ENCODE measurements at places on chromosomes 2 and 18.

DNA sequence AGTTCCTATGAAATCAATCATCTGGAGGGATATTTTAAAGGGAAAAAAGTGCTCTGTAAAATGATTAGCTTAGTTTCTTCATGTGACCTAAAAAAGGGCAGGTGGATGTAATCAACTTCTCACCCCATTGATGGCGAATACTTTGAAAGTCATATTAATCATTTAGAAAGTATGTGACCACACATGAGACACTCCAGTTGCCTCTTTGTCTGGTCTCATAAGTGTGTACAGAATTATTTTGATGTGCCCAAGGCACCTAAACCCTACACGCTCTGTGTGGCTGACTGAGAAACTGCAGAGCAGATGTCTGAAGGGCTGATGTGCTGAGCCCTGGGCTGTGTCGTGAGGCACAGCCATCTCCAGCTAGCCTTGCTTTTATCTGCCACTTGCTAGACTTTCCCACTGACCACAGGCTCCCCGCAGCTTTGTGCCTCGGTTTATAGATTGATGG lies 26.9 kb downstream of the SGPP2 start:
- no peak for DNase-seq

GRCh38 chr2:205763708-205764211 lies 81.5 kb downstream of the NRP2 start:
- DNase-seq = peak; percentile 39

GRCh38 chr2:186991766-186992417 lies 142.9 kb upstream of the ZSWIM2 start:
- no peak for DNase-seq

DNA sequence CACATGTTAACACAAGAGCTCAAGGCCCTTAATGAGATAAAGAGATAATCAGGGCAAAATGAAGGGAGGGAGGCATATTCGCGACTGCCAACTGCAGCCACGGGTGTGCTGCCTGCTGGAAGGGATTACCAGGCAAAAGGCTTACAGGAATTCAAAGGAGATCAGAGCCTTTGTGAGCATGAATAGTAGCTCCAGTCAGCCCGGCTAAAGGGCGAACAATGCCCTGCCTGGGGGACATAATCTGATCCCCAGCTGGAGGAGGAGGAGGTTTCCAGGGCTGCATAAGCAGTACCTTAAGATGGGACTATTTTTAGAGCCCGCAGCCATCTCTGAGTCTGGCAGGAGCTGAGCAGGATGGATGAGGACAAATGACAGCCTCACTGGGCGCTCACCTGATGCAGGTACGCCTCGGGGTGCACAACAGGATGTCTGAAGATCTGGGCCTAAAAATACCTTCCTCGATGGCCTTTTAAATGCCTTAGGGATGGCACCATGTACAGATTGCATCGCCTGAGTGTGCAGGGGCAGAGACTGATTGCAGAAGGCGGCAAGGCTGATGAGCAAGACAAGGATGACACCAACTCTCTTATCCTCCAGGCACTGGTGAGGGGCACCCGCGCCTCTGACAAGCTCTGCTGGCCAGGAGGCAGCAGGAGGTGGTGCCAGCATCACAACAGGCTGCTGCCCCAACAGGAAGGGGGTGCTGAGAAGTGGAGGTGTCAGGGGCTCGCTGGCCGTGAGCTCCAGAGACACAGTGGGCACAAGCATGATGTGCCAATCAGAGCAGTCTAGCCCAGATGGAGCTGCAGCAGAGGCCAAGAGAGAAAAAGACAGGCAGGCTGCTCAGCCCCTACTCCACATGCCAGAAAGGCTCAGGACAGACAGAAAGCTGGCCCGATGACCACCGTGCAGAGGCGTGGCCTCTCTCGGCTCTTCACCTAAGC lies 111.4 kb downstream of the EIPR1 start:
- DNase-seq = no peak

DNA sequence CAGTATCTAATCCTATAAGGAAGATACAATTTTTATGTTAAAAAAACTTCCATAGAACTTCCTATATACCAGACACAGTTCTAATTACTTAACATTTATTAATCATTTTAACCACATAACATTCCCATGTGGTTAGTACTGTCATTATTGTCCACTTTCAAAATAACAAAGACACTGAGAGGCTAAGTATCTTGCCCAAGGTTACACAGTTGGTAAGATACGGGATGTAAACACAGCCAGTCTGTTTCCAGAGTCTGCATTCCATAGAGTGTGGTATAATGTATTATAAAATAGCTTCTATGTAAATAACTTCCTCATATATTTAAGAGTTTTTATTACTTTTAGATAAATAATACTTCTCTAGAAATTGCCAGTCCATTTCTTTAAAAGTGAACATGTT lies 383.3 kb upstream of the ETAA1 start:
- no peak for DNase-seq

- DNase-seq = no peak
Measured at GRCh38 chr2:223735659-223736244, 101.6 kb downstream of the AP1S3 start.
